Ascending aorta (tissue), 2 donors: ENCODE measurements at places on chromosomes 3 and 15. TPM values are rescaled to one million over a fixed set of nuclear protein-coding genes. Genes with fewer than 3 reads are reported as not detected.

- H3K27ac ChIP-seq, result no peak overlapping the region
- H3K4me1 ChIP-seq, result no peaks in the 10 kb centered on the region
- no peak overlapping the region for H3K4me3 ChIP-seq
- DNase-seq, result no peak
- H3K36me3 ChIP-seq, result no peaks in the 10 kb centered on the region
- H3K27me3 ChIP-seq, result no peaks in the 10 kb centered on the region
Observed at GRCh38 chr3:21067031-21067813, 683.8 kb downstream of the ZNF385D start.

GRCh38 chr3:148937467-148938255 is 53.7 kb upstream of the GYG1 start:
- H3K27me3 ChIP-seq, result no peaks in the 10 kb centered on the region
- no peaks in the 10 kb centered on the region for H3K4me1 ChIP-seq
- H3K36me3 ChIP-seq, result no peaks in the 10 kb centered on the region
- no peak overlapping the region for H3K27ac ChIP-seq

DNA sequence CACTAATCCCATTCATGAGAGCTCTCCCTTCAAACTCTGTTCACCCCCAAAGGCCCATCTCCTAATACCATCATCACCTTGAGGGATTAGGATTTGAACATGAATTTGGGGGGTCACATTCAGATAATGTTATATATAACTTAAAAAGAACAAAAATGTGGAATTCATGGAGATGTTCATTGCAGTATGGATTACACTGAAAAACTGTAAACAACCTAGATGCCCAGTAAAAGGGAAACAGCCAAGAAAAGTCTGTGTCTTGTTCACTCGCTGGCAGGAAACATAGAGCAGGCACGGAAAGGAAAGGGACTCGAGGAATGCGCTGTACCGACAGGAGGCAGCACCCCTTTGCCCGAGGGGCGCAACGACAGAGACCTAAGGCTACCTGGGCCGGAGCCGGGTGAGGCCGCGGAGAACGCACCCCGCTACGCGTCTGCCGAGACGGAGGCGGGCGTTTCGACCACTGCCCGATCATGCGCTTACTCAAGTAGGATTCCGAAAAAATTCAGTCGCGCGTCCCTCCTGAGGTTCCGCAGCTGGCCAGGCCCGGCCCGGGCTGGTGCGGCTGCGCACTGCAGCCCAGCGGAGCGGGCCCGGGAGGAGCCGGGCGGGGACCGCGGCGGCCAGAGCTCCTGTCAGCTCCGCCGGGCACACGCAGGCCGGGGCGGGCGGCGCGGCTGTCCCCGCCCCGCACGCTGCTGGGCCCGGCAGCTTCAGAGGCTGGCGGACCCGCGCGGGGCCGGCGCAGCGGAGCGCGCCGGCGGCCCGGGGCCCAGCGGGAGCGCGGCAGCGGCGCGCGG is 862 bp upstream of the MAN2A2 start:
- peaks cover 21% of the 10 kb centered on the region for H3K36me3 ChIP-seq
- no peaks in the 10 kb centered on the region for H3K27me3 ChIP-seq
- H3K27ac ChIP-seq, result peak overlapping the region; percentile 96
- peaks cover 12% of the 10 kb centered on the region for H3K4me1 ChIP-seq
- H3K4me3 ChIP-seq, result peak overlapping the region; percentile 82
- peak; percentile 85 for DNase-seq

DNA sequence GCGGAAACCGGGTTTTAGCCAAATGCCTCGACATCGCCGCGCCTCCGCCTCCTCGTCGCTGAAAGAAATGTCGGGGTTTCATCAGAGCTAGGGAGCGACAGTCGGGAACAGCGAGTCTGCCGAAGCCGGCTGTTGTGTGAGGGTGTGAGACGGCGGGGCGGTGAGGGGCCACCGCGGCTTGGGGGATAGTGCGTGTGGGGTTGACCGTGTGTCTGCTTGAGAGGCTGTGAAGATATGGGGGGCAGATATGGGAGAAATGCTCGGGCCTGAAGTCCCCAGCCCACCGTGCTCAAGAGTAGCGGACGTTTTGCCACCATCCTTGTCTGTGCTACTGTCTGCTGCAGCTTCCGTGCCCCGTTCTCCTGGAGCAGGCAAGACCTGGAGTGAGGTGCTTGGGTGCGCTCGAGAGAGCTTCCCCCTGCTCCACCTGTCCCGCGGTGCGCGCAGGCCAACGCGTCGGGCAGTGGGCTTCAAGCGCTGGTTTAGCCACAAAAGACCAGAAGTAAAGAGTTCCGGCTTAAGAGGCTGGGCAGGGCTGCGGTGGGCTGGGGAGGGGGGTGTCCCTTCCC is 716 bp upstream of the ISLR2 start:
- H3K36me3 ChIP-seq, result no peaks in the 10 kb centered on the region
- H3K4me1 ChIP-seq, result no peaks in the 10 kb centered on the region
- H3K27me3 ChIP-seq, result peaks cover 35% of the 10 kb centered on the region
- no peak for DNase-seq
- H3K27ac ChIP-seq, result no peak overlapping the region

- H3K4me3 ChIP-seq, result no peak overlapping the region
- H3K27me3 ChIP-seq, result no peaks in the 10 kb centered on the region
- no peaks in the 10 kb centered on the region for H3K4me1 ChIP-seq
- DNase-seq, result no peak
Observed at GRCh38 chr15:39461536-39462130, 119.2 kb upstream of the THBS1 start.

DNA sequence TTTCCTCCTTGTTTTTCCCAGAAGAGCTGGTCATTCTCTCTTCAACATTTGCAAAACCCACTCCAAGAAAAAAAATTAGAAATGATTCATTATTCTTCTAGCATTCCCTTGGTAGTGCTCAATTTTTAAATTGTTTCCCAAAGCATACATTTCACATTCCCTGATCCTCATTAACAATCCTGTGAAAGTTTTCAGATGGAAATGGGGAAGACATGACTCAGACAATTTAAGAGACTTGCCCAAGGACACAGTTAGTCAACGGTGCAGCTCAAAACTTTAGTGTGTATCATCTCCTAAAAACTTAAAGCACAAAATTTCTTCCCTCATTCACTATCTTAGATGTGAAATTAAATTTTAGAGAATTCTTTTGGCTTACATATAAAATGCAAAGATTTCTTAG is 17.1 kb upstream of the ABI3BP start:
- no peaks in the 10 kb centered on the region for H3K4me1 ChIP-seq
- no peak for DNase-seq
- H3K27ac ChIP-seq, result no peak overlapping the region
- no peak overlapping the region for H3K4me3 ChIP-seq
- no peaks in the 10 kb centered on the region for H3K36me3 ChIP-seq

DNA sequence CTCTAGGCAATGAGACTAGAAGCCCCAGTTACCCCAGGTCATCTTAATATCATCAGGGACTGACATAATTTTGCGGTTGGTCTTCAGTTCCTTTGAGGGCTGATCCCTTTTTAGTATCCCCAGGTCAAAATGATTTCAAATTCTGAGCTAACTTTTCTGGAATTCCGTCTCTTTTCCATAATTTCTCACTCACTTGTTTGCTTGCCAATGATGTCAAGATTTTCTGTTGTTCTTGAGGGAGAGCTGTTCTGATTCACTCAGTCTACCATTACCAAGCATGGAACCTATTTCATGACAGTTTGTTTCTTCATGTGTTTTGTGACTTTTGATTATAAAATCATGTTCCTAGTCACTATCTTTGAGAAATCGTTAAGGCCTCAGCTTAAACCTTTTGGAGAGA is 190.5 kb upstream of the LYSMD4 start:
- H3K4me3 ChIP-seq, result no peak overlapping the region
- no peak for DNase-seq
- no peak overlapping the region for H3K27ac ChIP-seq
- no peaks in the 10 kb centered on the region for H3K4me1 ChIP-seq
- no peaks in the 10 kb centered on the region for H3K27me3 ChIP-seq
- no peaks in the 10 kb centered on the region for H3K36me3 ChIP-seq

GRCh38 chr3:100928638-100929428 is 64.4 kb downstream of the ABI3BP start:
- no peaks in the 10 kb centered on the region for H3K36me3 ChIP-seq
- H3K27ac ChIP-seq, result peak overlapping the region; percentile 42
- no peak for DNase-seq
- H3K4me3 ChIP-seq, result no peak overlapping the region
- H3K4me1 ChIP-seq, result no peaks in the 10 kb centered on the region

- DNase-seq, result no peak
- no peak overlapping the region for H3K4me3 ChIP-seq
- H3K27ac ChIP-seq, result no peak overlapping the region
- no peaks in the 10 kb centered on the region for H3K4me1 ChIP-seq
Observed at GRCh38 chr15:63203451-63204090, 14.2 kb downstream of the RAB8B start.

DNA sequence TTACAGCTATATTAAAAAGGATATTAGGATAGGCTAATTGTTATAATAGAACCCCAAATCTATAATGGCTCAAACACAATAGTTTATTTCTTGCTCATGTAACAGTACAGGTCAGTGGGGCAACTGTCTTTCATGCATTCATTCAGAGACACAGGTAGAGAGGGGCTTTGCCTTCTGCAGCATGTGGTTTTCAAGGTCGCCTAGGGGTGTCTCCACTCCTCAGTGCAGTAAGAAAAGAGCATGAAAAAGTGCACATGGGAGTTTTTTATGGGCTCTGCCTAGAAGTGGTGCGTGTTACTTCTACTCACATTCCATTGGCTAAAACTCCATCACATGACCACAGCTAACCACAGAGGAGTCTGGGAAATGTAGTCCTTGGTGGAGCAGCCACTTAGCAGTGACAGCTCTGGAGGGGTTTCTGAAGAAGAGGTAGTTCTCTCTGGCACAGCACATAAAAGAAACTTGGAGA is 1.8 kb downstream of the ZBTB38 start:
- peak overlapping the region; percentile 98 for H3K27ac ChIP-seq
- peaks cover 37% of the 10 kb centered on the region for H3K4me1 ChIP-seq
- no peaks in the 10 kb centered on the region for H3K27me3 ChIP-seq
- peak overlapping the region; percentile 52 for H3K4me3 ChIP-seq

- H3K4me1 ChIP-seq, result peaks cover 8% of the 10 kb centered on the region
- H3K4me3 ChIP-seq, result no peak overlapping the region
- no peak for DNase-seq
- H3K27ac ChIP-seq, result no peak overlapping the region
- no peaks in the 10 kb centered on the region for H3K36me3 ChIP-seq
Observed at GRCh38 chr15:40697916-40698315, 2.9 kb downstream of the RAD51 start.

DNA sequence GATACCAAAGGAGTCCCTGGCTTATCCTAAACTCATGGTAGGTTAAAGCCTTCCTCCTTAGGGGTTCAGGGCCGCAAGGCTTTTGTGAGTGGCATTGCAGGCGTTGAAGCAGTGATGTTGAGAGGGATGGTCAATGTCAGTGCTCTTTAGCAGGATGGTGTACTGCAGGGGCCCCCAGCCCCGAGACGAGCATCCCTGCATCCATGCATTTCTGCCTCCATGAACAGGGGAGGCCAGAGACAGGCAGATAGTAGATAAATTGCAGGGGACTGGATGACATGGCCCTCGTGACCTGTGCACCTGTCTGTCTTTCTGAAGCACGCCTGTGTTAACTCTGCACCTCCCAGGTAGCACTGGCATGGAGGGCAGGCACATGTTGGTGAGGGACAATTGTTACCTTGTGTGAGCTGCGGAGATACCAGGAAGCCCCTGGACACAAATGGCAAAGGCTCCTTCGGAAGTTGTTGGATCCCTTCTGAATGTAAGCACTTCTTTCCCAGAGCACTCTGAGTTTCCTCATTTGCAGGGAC is 133.5 kb downstream of the SNRPN start:
- DNase-seq, result no peak
- no peaks in the 10 kb centered on the region for H3K4me1 ChIP-seq

DNA sequence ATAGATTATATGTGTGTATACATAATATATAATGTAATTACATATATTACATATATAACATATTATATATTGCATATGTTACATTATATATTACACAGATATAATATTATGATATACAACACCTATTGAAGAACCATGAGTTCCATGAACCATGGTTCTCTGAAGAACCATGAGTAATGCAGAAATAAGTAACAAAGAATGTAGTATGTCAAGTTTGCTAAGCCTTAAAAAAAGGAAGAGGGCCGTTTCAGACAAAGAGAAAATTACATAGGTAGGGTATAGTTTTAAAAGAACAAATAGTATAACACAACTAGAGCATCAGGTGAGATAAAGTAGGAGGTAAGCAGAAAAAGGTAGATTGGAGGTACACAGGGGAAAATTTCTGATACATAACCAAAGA is 177.0 kb downstream of the FGF12 start:
- no peaks in the 10 kb centered on the region for H3K27me3 ChIP-seq
- no peak for DNase-seq
- H3K4me1 ChIP-seq, result no peaks in the 10 kb centered on the region
- H3K27ac ChIP-seq, result no peak overlapping the region
- H3K36me3 ChIP-seq, result no peaks in the 10 kb centered on the region
- H3K4me3 ChIP-seq, result no peak overlapping the region

GRCh38 chr3:142225885-142226215 is 465 bp upstream of the GK5 start:
- no peaks in the 10 kb centered on the region for H3K27me3 ChIP-seq
- peak overlapping the region; percentile 90 for H3K27ac ChIP-seq
- peaks cover 16% of the 10 kb centered on the region for H3K4me1 ChIP-seq
- DNase-seq, result no peak

DNA sequence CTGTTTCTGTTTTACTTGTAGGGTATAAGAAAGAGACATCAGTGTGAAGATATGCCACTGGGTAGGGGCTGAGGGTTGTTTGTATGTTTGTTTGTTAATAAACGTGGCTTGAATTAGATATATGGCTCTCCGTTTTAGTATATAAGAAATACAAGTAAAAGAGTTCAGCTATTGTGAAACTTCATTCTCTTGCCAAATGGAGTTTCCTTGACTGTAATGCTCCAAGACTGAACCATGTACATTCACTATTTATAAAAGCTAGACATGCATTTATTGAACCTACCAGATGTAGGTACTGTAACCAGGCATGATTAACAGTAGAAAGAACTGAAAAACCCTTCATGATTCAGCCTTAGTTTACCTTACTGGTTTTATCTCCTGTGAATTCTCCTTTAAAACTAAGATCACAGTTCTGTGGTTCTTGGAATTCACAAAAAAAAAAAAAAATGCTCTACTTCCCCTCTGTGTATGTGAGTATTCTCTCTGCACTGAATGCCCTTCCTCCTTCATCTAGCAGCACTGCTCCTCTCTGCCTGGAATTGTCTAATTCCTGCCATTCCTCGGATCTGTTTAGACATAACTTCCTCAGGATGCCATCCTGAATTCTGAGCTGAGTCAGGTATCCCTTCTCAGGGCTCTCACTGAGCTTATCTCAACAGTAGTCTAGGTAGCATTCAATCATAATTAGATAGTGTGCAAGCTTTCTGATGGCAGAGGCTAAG is 504.4 kb downstream of the FHIT start:
- no peaks in the 10 kb centered on the region for H3K36me3 ChIP-seq
- peaks cover 8% of the 10 kb centered on the region for H3K4me1 ChIP-seq
- no peak for DNase-seq
- no peak overlapping the region for H3K4me3 ChIP-seq
- H3K27ac ChIP-seq, result no peak overlapping the region
- no peaks in the 10 kb centered on the region for H3K27me3 ChIP-seq

The ROPN1 gene
- total RNA-seq, result not detected

The CYP8B1 gene
- 0.43 TPM for total RNA-seq

The CYP1A1 gene
- total RNA-seq, result 10.3 TPM

The PLSCR5 gene
- not detected for total RNA-seq

The SEMA6D gene
- 4.0 TPM for total RNA-seq

The SNUPN gene
- 6.7 TPM for total RNA-seq

The SLC22A13 gene
- total RNA-seq, result not detected
